ENCODE measurements at places on chromosomes 5 and 9. TPM values are rescaled to one million over a fixed set of nuclear protein-coding genes. Genes with fewer than 3 reads are reported as not detected.
A peak's percentile ranks its signal among the peaks of the same experiment; 100 is the strongest.

DNA sequence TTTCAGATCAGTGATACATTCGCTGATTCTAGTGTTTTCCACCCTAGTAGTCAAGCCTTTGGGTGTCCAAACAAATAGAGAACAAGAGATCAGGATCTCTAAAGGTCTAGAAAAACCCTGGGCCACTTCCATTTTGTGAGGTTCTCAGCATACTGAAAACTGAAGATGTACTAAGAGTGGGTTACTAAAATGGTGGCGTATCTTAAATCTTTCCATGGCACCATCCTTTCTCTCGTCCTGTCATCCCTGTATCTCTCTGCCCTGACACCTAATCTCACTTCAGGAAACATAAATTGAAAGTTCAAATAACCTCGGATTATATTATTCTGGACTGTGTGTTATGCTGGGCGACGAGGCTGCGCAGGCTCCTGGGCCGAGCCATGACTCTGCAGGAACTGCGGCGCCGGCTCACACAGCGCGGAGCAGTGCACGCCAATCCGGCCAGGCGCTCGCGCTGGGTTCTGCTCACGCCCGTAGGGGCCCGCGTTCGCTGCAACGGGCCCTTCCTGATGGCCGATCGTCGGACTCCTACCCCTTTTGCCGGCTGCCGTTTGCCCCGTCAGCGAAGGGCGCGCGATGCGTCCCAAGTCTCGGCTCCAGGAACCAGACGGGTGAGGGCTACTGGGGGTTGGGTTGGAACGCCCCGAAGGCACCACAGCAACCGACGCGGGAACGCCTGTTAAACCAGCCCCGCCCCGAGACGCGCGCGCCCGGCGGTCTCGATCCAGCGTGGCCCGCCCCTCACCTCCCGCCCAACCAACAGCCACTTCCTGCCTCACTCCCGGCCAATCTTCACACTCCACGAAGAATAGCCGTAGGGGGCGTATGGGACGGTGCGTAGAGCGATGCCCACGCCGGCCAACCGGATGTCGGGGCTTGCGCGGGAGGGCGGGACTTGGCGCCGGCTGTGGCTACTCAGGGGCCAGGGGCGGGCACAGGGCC lies 503 bp upstream of the CANX start:
- H3K36me3 ChIP-seq: peaks cover 32% of the 10 kb centered on the region
- DNase-seq: peak; percentile 100
- H3K27ac ChIP-seq: peak overlapping the region; percentile 92

GRCh38 chr5:155211764-155212163 lies 198.2 kb downstream of the KIF4B start:
- H3K27ac ChIP-seq: no peak overlapping the region
- DNase-seq: no peak
- H3K27me3 ChIP-seq: no peaks in the 10 kb centered on the region
- H3K4me3 ChIP-seq: no peak overlapping the region
- no peaks in the 10 kb centered on the region for H3K4me1 ChIP-seq

The PCSK1 gene
- total RNA-seq: not detected

The UNC5A gene
- total RNA-seq: not detected

The SPATA31E1 gene
- 0.26 TPM for total RNA-seq

The SLC6A19 gene
- total RNA-seq: not detected

- H3K36me3 ChIP-seq: peaks cover 36% of the 10 kb centered on the region
- H3K27ac ChIP-seq: no peak overlapping the region
- H3K27me3 ChIP-seq: no peaks in the 10 kb centered on the region
- peaks cover 10% of the 10 kb centered on the region for H3K4me1 ChIP-seq
- H3K4me3 ChIP-seq: no peak overlapping the region
- DNase-seq: peak; percentile 23
Measured at GRCh38 chr5:37005252-37005651, 128.7 kb downstream of the NIPBL start.

DNA sequence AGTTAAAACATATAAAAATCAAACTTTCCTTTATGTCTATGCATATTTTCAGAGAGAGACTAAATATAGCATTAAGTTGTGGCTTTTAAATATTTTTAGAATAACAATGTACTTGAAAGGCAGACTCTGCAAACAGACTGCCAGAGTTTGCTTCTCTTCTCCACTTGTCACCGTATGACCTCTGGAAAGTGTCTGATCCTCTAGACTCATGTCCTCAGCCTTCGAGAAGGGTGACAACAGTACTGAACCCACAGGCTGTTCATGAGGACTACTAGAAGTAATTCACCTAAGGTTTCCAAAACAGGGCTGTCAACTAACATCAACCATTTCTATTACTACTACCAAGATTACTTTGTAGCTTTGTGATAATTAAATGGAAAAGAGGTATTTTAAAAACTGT lies 167.7 kb upstream of the TBCA start:
- H3K27me3 ChIP-seq: no peaks in the 10 kb centered on the region
- no peaks in the 10 kb centered on the region for H3K36me3 ChIP-seq
- no peak overlapping the region for H3K4me3 ChIP-seq
- no peaks in the 10 kb centered on the region for H3K4me1 ChIP-seq
- DNase-seq: no peak

DNA sequence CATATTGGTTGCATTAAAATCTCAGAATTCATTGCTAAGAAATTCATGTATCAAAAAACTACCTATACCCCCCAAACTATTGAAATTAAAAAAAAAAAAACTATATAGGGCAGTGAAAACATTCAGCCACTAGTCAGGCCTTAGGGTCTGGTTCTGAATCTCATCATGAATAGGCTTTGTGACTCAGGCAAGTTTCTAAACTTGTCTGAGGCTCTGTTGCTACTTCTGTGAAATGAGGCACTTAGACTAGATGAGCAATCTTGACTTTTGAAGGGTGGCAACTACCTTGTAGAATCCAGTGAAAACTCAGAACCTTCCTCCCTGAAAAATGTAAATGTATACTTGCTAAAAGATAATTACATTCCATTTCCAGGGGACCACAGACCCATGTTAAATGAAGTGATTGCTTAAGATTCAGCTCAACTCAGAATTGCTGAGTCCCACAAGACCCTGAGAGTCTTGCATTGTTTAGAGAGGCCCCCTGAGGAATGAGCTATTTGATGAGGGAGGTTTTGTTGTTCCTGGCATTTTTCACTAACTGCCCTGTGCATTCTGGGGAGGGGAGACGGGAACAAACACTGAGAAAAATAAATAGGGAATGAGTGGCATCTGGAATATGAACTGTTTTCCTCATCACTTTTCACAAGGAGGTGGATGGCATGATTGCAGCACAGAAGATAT lies 29.5 kb downstream of the RAI14 start:
- no peaks in the 10 kb centered on the region for H3K27me3 ChIP-seq
- H3K27ac ChIP-seq: peak overlapping the region; percentile 68
- DNase-seq: peak; percentile 50
- H3K36me3 ChIP-seq: peaks cover 3% of the 10 kb centered on the region
- peaks cover 50% of the 10 kb centered on the region for H3K4me1 ChIP-seq
- H3K4me3 ChIP-seq: no peak overlapping the region

GRCh38 chr5:136809382-136809781 lies 444.0 kb upstream of the TRPC7 start:
- no peaks in the 10 kb centered on the region for H3K27me3 ChIP-seq
- peaks cover 20% of the 10 kb centered on the region for H3K4me1 ChIP-seq

DNA sequence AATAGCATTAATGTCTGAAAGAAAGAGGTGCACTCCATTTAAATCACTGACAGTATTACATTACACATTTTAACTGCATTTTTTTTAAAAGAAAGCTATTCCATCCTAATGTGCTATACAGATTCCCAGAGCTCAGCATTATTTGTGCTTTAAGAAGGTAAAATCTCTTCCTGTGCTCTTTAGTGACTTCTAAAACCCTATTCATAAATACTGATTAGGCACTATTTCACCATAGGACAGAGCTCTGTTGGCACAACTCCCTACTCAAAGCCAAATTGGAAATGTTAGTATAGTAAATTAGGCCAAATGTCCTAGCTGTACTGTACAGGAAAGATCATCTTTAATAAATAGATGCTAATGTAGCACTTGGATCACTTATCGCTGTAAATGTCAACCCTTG lies 262.5 kb downstream of the TUSC1 start:
- no peak overlapping the region for H3K27ac ChIP-seq
- H3K4me3 ChIP-seq: no peak overlapping the region
- H3K4me1 ChIP-seq: no peaks in the 10 kb centered on the region

DNA sequence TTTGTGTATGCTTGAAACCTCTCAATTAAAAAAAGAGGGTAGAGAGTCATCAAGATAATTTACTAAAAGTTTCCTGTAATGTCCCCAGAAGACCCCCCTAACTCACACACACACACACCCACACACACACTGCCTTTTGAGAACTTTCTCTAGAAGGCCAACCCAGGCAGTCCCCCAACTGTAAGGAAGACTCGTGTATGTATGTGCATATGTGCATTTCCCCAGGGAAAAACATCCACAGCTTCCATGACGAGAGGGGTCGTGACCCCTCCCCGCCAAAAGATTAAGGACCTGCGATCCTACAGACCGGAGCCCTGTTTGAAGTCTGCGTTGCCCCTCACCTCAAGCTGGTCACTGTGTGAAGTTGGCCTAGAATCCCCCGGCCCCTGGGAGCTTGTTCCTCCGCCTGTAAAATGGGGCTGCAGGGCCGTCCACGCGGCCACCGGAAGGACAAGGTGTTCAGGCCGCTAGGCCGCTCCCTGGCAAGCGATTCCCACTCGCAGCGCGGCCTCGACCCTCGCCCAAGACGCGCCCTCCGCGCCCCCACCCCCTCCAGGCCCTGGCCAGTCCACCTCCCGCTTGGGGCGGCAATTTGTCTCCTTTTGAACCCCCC lies 435 bp upstream of the CDX1 start:
- H3K36me3 ChIP-seq: no peaks in the 10 kb centered on the region
- H3K27me3 ChIP-seq: no peaks in the 10 kb centered on the region
- no peak for DNase-seq
- H3K4me1 ChIP-seq: peaks cover 12% of the 10 kb centered on the region
